ENCODE measurements at places on chromosomes 16 and 17. TPM values are rescaled to one million over a fixed set of nuclear protein-coding genes. Genes with fewer than 3 reads are reported as not detected.
A peak's percentile ranks its signal among the peaks of the same experiment; 100 is the strongest.

DNA sequence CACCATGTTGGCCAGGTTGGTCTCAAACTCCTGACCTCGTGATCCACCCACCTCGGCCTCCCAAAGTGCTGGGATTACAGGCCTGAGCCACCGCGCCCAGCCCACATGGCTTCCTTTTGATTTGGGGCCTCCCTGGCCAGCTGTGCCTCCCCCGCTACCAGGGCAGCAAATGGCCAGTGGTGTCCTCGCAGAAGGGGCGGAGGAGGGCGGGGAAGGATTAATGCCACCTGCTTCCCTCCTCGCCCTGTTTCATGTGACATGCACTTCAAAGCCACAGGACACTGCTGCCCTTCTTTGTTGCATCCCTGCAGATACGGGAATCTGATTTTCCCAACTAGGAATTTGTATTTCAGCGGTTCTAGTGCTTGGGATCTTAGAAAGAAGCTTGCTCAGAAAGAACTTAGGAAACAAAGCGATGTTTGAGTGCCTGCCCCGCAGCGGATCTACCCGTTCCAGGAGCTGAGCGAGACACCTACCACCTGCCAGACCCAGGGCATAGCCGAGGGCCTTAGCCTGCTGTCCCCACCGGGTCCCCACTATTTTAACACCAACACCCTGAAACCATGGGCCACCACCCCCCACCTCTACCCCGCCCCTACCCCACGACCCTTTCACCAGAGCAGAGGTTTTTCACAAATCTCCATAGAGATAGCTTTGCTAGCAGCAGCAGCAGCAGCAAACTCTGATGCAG, 37.7 kb upstream of the CCDC182 start:
- DNase-seq = no peak

Gene SDR42E1
- total RNA-seq = 9.5 TPM

GRCh38 chr16:59907611-59908010, 1173.5 kb upstream of the GOT2 start:
- no peak for DNase-seq

- no peak for DNase-seq
Measured at GRCh38 chr16:24013864-24014645, 178.3 kb downstream of the PRKCB start.

GRCh38 chr17:55546991-55547664, 35.9 kb upstream of the SMIM36 start:
- DNase-seq = no peak

DNA sequence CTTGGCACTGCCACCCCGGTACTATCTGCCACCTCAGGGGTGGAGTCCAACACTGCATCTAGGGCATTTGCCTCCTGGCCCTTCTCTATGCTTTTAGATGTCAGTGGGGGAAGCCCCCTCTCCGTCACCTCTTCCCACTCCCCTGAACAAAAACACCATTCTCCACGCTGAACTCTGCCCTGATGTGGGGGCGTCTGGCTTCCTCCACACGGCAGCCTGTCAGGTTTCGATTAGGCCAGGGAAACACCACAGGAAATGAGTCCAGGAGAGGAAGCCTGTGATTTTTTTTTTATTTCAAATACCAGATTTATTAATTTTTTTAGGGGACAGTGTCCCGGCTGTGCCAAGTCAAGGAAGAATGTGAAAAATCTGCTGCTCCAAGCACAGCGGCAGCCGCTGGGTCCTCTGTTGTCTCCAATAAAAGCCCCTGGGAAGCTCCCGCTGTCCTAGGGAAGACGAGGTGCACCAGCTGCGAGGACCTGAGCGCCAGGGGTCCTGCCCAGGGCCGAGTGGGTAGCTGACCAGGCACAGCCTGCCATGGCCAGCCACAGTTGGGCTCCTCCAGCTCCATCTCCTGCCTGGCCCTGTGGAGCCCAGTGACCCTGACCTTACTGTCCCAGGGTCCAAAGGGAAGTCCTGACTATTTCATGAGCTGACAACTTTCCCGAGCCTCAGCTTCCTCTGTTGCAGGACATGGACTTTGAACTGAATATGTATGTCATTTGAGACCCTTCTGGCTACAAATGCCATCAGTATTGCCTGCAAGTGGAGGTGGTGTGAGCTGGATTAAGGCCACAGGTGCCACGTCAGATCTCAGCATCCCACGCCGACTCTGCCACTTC, 336.7 kb downstream of the FOXL1 start:
- DNase-seq = no peak

- no peak for DNase-seq
Measured at GRCh38 chr16:77669057-77669456, 53.3 kb upstream of the NUDT7 start.

DNA sequence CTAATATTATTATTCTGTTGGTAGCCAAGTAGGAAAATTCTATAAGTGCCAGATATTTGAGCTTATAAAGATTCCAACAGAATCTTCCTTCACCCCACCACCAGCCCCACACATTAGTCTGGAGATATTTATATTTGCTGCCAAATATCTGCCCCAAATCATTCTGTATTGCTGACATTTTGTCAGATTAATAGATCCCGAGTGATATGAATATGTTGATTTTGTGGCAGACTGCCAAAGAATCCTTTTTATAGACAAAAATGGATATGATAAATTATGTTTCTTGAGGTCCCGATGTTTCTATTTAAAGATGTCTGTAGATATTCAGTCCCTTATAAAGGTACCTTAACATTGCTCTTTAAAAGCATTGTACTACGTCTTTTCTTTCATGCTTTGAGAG, 162.2 kb upstream of the KCNJ16 start:
- no peak for DNase-seq

DNA sequence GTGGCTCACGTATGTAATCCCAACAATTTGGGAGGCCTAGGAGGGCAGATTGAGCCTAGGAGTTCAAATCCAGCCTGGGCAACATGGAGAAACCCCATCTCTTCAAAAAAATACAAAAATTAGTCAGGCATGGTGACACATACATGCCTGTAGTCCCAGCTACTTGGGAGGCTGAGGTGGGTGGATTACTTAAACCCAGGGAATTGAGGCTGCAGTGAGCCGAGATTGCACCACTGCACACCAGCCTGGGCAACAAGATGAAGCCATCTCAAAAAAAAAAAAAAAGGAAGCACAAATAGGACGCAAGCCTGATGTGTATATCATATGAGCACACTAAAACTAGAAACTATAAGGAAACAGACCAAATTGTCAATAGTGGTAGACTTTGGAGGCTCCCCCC, 17.1 kb upstream of the FLCN start:
- no peak for DNase-seq

Gene NECAB2
- not detected for total RNA-seq

DNA sequence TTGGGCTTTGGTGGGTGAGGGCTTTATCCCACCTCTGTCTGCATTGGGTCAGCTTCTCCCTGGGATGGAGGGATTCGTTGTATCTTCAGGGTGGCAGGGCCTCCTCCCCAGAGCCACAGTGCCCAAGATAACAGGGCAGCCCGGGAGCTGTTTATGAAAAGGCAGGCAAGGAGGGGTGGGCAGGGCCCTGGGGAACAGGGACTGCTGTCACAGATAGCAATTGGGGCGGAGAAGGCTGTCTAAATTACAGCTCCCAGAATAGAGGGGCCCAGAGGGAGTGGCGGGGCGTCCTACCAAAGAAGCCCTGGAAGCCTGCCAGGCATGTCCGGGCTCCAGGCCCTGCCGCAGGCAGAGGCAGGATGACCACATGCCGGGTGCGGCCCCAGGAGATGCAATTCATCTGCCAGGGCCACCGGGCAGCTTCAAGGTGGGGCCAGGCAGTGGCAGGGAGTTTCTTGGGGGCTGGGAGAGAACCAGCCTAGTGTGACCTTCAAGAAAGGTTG, 18.8 kb upstream of the PHOSPHO1 start:
- no peak for DNase-seq

Gene PABPN1L
- total RNA-seq = not detected

DNA sequence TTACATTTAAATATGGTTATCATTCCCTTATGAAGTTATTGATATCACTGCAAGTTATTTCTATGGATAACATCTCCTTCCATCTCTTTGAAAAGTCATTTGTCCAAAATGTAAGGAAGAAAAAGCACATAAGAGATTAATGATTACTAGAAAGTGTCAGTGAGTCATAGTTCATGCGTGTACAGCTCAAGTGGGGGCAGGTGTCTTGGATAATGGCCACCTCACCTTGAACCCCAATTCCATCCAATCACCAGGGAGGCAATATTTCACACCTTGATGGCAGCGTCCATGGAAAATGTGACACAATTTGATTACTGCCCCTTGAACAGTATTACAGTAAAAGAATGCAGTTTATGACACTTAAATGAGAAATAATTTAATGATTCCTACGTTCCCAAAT, 358.3 kb upstream of the SOX9 start:
- peak; percentile 5 for DNase-seq

Gene CRISPLD2
- 3.3 TPM for total RNA-seq

Gene KRTAP4-9
- total RNA-seq = not detected

GRCh38 chr16:71600822-71601221, 23.9 kb upstream of the TAT start:
- no peak for DNase-seq

Gene NTN3
- 0.17 TPM for total RNA-seq

Gene CD300H
- not detected for total RNA-seq

DNA sequence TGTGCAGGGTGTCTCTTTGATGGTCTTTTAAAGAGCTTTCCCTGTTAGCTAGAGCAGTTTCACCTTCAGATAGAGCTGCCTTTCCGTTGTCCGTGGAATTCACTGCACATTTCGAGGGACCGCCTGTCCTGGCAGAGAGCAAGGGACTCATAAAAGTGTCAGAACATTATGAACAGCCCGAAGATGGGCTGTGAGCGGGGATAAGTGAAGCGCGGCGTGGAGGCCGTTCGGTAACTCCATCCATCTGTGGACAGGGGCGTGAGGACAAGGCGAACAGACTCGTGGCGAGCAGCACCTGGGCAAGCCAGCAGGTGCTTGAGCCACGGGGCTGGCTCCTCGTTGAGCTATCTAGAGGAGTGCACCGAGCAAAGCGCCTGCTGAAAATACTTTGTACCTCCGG, 371.2 kb downstream of the MAF start:
- no peak for DNase-seq

DNA sequence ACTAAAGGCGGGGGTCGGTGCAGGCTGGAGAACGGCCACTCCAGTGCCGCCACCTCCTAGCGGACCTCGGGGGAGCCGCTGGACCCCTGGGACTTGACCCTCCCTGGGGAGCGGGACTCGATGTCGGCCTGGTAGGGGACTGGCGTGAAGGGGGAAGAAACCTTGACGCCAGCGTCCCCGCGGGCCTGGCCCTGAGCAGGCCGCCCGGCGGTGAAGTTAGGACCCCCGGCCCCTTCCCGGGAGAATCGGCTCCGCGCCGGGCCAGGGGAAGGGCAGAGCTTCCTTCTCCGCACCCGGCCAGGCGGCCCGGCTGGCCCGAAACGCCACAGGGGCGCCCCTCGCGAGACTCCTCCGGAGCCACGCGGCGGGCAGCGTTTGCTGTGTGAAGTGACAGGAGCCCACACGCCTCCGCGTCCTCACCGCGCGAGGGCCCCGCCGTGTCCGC, 389 bp downstream of the DUS1L start:
- DNase-seq = no peak

DNA sequence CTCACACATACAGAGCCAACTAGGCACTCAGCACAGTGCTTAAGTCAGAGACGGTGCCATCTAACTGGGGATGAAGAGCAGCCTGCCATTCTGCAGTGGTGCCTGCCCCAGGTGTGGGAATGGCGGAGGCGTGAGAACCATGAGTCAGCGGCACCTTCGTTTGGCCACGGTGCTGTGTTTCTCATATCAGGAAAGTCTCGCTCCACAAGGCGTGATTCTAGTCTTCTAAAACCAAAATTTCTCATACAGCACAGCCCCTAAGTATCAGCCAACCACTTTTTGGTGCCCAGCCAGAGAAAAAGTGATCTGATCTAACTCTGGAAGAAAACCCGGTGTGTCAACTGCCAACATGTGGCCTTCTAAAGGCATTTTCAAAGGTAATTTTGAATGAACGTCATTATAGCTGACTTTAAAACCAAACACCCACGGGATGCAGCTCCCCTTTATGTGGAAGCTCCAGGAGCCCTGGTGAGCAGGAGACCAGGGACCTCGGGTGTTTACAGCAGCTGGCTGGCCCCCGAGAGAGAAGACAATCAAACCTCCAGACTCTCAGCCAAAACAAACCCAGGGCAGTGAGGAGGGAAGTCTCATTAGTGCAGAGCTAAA, 54.6 kb downstream of the ABCC12 start:
- DNase-seq = no peak

GRCh38 chr17:61384692-61385576, 14.7 kb upstream of the TBX2 start:
- DNase-seq = no peak

- no peak for DNase-seq
Measured at GRCh38 chr17:51951741-51952140, 206.8 kb downstream of the CA10 start.

Gene RASD1
- 0.17 TPM for total RNA-seq

Gene FGF11
- 1.5 TPM for total RNA-seq

DNA sequence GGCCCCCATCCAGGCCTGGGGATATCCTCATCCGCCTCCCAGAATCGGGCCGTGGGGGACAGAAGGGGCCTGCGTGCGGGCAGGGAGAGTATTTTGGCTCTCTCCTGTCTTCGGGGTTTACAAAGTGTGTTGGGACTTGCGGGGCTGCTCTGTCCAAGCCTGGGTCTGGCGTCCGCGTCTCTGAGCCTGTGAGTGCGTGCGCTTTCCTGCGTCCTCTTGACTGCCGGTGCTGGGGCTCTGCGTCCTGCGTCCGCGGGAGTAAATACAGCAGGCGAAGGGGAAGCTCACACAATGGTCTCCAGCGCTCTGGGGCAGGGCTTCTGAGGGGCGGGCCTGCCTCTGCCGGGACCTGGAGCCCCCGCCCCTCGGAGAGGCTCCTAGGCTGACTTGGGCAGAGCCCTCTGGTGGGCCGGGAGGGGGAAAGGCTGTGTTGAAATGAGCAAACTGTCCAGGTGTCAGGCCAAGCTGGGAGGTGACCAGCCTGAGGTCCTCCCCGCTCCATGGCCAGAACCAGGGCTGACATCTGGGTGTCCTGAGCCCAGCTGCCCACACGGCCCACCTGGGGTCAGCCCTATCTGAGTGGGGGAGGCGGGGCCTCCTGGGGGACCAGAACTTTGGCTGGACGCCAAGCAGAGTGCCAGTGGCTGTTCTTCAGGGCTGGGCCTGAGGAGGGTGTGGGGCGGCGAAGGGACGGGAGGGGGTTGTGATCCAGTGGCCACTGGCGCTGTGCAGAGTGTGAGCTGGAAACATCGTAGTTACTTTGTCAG, 233.6 kb downstream of the SEC14L1 start:
- DNase-seq = no peak
